Left renal cortex interstitium (tissue), 4 donors: ENCODE measurements at places on chromosomes 11 and 22.

- no peak for DNase-seq
Observed at GRCh38 chr11:68889948-68890446, 13.6 kb downstream of the MRPL21 start.

DNA sequence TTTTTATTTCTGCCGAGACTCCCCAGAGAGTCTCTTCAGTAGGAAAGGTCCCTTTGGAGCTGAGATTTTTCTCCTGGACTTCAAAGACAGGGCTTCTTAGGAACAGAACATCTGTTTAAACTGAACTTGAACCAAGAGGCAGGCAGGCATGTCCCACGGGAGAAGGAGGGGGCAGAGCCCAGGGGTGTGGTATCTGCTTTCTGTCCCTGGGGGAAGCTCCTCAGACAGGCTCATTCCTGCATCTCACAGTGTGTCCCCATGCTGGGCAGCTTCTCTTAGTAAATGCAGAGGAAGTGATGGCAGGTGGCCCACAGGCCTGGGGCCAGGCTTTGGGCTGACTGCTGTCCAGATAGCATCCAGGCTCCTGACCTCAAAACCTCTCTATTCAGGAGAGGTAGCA, 47.3 kb downstream of the TSPAN18 start:
- DNase-seq, result no peak

GRCh38 chr11:134682577-134682976, 270.5 kb upstream of the B3GAT1 start:
- no peak for DNase-seq

GRCh38 chr11:129933891-129934290, 38.5 kb upstream of the NFRKB start:
- DNase-seq, result no peak

- DNase-seq, result no peak
Observed at GRCh38 chr22:45999379-45999971, 22.5 kb upstream of the WNT7B start.

GRCh38 chr11:117438371-117439000, 110.8 kb downstream of the CEP164 start:
- no peak for DNase-seq

- no peak for DNase-seq
Observed at GRCh38 chr22:34845391-34845790, 220.6 kb upstream of the ISX start.

GRCh38 chr22:39292561-39293074, 26.8 kb downstream of the RPL3 start:
- no peak for DNase-seq
